Spinal cord (tissue), 10 donors: ENCODE measurements at places on chromosomes 3 and 15. TPM values are rescaled to one million over a fixed set of nuclear protein-coding genes. Genes with fewer than 3 reads are reported as not detected.

DNA sequence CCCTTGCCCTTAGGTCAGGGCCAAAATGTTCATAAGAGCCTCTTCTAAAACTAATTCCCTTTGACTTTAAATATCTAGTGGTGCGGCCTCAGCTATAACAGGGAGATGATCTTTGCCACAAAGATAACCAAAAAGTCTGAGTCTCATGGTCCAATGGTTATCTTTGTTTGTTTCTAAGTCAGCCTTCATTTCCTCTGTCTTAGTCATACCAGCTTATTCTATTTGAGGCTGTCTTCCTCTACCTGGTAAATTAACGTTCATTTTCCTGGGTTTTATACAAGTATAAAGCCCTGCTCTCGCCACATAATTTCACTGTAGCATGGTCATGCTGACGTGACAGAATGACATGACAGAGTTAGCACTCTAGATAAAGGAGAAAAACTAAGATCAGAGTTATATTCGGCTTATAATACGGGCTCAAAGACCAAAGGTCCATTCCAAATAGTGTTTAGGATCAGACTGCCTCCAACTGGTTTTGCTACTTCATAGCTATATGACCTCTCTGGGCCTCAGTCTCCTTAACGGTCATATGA lies 18.4 kb downstream of the ZNF860 start:
- H3K27me3 ChIP-seq: no peaks in the 10 kb centered on the region
- H3K4me1 ChIP-seq: no peaks in the 10 kb centered on the region
- no peak for DNase-seq
- H3K36me3 ChIP-seq: no peaks in the 10 kb centered on the region

CLDN16 gene
- 0.39 TPM for total RNA-seq

RRP9 gene
- 10.2 TPM for total RNA-seq

DNA sequence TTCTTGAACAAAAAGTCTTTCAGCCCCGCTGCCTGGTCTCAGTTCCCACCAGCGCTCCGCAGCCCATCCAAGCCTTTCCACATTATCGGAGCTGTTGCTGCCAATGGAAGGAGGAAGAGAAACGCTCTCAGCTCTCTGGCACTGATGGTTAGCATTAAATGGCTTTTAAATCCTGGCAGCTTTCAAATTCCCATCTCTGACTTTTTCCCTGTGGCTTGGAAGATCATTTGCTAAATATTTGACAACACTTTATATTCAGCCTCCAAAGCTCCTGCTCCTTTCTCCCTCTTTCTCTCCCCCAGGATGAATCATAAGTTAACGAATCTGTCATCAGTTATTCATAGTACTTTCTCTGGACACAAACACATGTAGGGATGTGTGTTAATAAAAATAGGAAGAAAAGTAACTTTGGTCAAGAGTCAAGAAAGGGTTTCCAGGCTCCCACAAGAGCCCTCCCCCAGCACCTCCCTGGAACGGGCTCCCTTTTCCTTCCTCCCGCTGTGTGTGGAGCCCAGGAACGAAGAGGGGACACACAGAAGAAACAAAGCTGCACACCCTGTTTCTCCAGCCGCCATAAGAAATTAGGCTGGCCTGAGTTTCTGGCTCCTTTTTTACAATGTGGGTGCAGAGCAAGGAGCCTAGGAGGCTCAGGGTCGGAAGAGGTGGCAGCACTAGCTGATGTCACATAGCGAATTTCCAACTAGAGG lies 47.6 kb upstream of the TSEN2 start:
- no peaks in the 10 kb centered on the region for H3K27me3 ChIP-seq
- H3K27ac ChIP-seq: no peak overlapping the region
- no peaks in the 10 kb centered on the region for H3K36me3 ChIP-seq
- no peak overlapping the region for H3K4me3 ChIP-seq
- no peak for DNase-seq

DNA sequence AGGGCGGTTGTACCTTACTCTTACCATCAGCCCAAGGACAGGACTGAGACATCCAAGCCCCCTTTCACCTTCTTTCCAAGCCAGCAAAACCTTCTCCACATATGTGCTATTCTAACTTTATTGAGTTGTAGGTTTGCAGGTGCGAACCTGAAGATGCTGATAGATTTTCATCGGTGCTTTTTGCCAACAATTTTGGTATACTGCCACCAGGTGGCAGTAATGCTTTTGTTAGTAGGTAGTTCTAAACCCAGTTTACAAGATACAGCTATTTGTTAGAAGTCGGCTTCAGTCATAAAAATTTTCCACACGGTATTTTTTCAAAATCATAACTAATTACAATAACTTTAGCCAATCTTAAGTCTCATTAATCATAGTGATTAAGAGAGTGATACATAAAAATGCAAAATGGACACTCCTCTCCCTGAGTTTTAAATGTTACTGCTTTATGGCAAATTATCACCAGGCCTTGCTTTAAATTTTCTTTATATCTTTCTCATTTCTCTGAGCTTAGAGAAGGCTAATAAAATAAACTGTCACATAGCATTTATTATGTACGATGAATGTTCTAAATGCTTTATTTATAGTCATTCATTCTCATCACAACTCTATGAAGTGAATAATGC lies 636 bp downstream of the TBC1D21 start:
- no peak overlapping the region for H3K27ac ChIP-seq
- H3K4me3 ChIP-seq: no peak overlapping the region
- H3K36me3 ChIP-seq: no peaks in the 10 kb centered on the region
- no peaks in the 10 kb centered on the region for H3K27me3 ChIP-seq
- no peak for DNase-seq

DNA sequence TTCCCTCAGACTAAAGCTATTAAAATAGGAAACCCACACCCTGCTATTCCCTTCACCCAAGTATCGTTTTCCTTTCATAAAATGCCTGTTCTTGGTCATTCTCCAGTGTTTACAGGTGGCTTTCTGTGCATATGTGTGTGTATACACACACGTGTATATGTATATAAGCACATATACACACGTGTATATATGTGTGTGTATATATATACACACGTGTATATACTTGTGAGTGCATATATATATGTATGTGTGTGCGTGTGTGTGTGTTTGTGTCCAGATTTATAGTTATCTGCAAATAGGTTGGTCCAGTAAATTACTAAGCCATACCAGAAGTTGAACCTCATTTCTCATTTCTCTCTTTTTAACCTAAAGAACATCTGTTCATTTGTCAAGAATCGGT lies 15.7 kb upstream of the TEX9 start:
- no peak overlapping the region for H3K27ac ChIP-seq
- no peaks in the 10 kb centered on the region for H3K36me3 ChIP-seq
- H3K4me3 ChIP-seq: no peak overlapping the region
- no peaks in the 10 kb centered on the region for H3K4me1 ChIP-seq
- H3K27me3 ChIP-seq: no peaks in the 10 kb centered on the region

GATM gene
- total RNA-seq: 279 TPM

DNA sequence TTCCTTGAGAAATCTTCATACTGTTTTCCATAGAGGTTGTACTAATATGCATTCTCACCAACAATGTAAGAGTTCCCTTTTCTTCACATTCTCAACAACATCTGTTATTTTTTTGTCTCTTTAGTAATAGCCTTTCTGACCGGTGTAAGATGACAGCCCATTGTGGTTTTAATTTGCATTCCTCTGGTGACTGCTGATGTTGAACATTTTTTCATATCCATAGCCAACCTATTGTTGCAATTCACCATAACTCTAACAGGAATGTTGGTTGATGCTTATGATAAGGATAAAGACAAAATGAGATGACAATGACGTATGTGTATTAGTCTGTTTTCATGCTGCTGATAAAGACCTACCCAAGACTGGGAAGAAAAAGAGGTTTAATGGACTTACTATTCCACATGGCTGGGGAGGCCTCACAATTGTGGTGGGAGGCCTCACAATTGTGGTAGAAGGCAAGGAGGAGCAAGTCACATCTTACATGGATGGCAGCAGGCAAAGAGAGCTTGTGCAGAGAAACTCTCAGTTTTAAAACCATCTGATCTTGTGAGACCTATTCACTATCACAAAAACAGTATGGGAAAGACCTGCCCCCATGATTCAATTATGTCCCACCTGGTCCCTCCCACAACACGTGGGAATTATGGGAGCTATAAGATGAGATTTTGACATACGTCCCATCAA lies 37.6 kb upstream of the RHCG start:
- no peak overlapping the region for H3K27ac ChIP-seq
- no peak for DNase-seq
- peaks cover 6% of the 10 kb centered on the region for H3K4me1 ChIP-seq
- no peak overlapping the region for H3K4me3 ChIP-seq
- no peaks in the 10 kb centered on the region for H3K36me3 ChIP-seq

- H3K27ac ChIP-seq: no peak overlapping the region
- H3K27me3 ChIP-seq: no peaks in the 10 kb centered on the region
- no peaks in the 10 kb centered on the region for H3K36me3 ChIP-seq
- no peak for DNase-seq
Observed at GRCh38 chr15:55715355-55716076, 27.4 kb downstream of the PRTG start.

CCR1 gene
- 5.2 TPM for total RNA-seq

DNA sequence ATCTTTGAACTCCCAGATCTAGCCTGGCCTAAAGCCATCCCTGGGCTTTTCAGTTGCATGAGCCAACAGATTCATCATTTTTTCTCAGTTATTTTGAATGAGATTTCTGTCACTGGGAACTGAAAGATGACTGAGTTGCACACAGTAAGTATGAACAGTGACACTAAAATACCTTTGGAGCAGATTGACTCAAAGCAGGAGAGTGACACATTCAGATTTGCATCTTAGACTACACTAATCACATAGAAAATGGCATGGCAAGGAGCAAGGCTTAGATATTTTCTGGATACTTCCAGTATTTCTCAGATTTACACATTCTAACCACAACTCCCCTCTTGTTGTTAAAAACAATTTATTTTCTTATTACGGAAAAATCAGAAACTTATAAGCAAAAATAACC lies 32.8 kb downstream of the SEC62 start:
- no peak for DNase-seq
- H3K4me3 ChIP-seq: no peak overlapping the region
- no peaks in the 10 kb centered on the region for H3K4me1 ChIP-seq

CACNA1D gene
- total RNA-seq: 37.5 TPM

DNA sequence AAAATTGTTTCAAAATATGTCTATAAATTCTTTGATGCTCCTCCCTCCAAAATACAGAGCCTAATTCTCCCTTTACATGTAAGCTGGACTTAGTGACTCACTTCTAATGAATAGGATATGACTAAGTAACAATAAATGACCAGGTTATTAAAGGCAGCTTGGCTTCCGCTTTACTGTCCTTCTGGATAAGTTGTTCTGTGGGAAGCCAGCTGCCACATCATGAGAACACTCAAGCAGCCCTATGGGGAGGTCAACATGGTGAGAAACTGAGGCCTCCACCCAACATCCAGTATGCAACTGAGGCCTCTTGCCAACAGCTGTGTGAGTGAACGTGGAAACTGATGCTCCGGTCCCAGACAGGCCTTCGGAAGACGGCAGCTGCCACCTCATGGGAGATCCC lies 247.3 kb upstream of the CHRM5 start:
- DNase-seq: no peak
- no peaks in the 10 kb centered on the region for H3K4me1 ChIP-seq
- H3K36me3 ChIP-seq: peaks cover 6% of the 10 kb centered on the region
- no peaks in the 10 kb centered on the region for H3K27me3 ChIP-seq

DNA sequence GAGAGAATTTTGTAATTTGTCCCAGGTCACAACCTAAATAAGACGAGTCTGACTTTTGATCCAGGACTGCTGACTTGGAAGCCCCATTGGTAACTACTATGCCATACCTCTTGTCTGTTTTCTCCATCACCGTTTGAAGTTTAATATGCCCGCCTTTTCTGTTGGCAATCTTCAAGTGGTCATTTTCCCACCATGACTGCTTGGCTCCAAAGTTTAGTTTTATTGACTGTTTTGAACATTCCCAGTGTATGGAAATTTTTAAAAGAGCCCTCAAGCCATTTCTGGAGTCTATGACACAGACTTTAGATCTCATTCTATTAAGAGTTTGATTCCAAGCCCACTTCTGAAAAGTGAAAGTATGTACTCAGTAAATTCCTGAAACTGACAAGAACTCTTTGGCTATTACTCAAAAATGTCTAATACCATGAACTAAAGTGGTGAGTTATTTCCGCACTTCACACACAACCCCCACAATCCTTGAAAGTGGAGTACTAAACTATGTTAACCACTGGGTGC lies 136.7 kb upstream of the ADAMTS9 start:
- H3K27ac ChIP-seq: no peak overlapping the region
- H3K27me3 ChIP-seq: no peaks in the 10 kb centered on the region
- H3K36me3 ChIP-seq: no peaks in the 10 kb centered on the region
- no peak overlapping the region for H3K4me3 ChIP-seq
- DNase-seq: no peak

GRCh38 chr15:56992725-56993124 lies 74.3 kb downstream of the TCF12 start:
- no peaks in the 10 kb centered on the region for H3K4me1 ChIP-seq
- DNase-seq: no peak
- H3K36me3 ChIP-seq: no peaks in the 10 kb centered on the region
- no peak overlapping the region for H3K27ac ChIP-seq

DNA sequence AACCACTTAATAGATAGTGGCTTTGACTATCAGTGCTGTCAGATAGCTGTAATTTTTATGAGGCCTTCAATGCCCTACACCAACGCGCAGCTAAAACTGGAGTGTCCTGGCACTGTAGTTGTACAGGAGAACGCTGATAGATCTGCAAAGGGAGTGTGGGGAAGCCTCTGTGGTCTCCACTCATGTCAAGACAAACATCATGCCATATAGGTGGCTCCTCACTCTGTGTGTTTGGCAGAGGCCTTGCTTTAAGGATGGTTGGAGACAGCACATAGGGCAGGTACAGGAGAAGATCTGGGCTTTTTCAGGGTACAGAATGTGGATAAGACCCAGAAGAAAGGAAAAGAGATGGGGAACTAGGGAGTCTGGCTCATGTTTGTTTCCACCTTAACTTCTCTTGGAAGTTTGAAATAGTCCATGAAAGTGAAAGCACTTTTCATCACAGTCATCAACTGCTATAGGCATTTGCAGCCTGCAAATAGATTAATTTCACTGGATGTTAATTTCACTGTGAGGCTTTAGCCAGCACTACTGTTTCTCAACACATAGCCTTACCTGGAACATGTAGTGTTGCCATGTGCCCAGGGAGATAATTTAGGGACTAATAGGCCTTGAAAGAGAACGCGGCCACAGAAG lies 425.8 kb upstream of the TBL1XR1 start:
- H3K36me3 ChIP-seq: no peaks in the 10 kb centered on the region
- no peak overlapping the region for H3K4me3 ChIP-seq
- no peak for DNase-seq
- no peaks in the 10 kb centered on the region for H3K27me3 ChIP-seq
- H3K27ac ChIP-seq: no peak overlapping the region

SPATA16 gene
- not detected for total RNA-seq

DNA sequence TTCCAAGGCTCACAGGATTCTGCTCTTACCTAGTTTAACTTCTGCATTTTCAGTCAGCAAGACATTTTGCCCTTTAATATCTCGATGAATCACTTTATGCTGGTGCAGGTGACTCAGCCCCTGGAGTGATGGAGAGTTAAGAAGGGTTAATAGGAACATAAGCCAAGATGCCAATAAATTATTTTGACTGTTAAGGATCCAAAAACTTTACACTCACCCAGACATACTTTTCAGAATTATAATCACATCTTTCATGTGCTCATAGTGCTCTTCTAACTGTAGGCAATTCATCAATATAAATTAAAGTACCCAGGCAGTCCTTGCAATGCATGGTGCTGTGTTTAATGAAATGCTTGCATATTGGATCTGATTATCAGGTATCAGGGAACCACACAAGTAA lies 164.1 kb upstream of the SLC2A2 start:
- H3K27ac ChIP-seq: no peak overlapping the region
- H3K27me3 ChIP-seq: no peaks in the 10 kb centered on the region
- H3K36me3 ChIP-seq: no peaks in the 10 kb centered on the region
- no peak overlapping the region for H3K4me3 ChIP-seq

- no peak overlapping the region for H3K27ac ChIP-seq
- no peak overlapping the region for H3K4me3 ChIP-seq
- no peak for DNase-seq
- H3K36me3 ChIP-seq: no peaks in the 10 kb centered on the region
- no peaks in the 10 kb centered on the region for H3K4me1 ChIP-seq
Observed at GRCh38 chr3:4107430-4107829, 195.7 kb upstream of the SETMAR start.
